ENCODE measurements at places on chromosomes 2 and 18.

DNA sequence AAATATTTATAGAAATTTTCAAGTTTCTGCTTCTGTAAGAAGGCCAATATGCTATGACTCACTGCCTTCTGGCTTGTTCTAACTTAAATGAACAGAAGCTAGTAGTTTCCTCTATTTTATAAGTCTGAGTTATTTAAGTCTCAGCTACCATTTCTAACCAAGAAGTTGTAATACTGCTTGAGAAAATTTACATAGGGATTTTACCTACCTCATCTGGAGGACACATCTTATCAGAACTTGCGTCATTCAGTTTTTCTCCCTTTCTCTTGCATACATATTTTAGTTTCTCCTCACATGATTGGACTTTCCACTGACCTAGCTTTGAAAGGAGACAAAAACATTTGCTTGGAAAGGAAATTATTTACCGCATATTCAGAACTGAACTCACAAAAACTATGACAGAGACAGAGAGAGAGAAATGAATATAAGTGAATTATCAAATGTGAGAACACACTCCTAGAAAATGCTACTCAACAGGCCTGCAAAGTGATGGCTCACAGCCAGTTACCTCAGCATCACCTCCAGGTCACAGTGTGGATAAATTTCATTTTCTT is 81.1 kb upstream of the CD302 start:
- no peak for DNase-seq

DNA sequence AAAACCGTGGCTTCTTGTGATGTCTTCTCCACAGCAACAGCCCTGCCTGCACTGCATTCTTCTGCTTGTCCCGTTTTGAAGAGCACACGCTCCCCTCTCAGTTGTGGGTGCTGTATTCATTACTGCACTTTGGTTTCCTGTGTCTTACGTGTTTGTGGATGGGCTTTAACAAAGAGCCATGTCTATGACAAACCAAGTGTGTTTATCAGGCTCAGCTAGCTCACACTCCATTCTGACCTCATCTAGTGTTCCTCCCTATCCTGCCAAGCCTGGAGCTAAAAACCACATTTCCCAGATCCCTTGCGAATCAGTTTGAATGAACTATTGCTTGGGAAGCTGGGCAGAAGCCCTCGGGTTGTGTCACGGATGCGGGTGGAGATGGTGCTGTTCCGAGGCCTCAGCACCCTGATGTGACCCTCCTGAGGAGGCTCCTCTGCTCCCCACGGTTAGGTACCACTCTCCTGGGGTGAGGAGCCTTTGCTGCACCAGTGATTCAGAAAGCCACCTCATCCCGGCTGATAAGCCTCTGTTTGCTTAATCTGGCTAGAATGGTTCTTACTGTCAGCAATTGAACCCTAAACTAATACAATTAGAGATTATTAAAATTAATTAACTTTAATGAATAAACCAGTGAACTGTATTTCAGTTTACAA is 116.5 kb downstream of the GALR1 start:
- DNase-seq, result no peak

DNA sequence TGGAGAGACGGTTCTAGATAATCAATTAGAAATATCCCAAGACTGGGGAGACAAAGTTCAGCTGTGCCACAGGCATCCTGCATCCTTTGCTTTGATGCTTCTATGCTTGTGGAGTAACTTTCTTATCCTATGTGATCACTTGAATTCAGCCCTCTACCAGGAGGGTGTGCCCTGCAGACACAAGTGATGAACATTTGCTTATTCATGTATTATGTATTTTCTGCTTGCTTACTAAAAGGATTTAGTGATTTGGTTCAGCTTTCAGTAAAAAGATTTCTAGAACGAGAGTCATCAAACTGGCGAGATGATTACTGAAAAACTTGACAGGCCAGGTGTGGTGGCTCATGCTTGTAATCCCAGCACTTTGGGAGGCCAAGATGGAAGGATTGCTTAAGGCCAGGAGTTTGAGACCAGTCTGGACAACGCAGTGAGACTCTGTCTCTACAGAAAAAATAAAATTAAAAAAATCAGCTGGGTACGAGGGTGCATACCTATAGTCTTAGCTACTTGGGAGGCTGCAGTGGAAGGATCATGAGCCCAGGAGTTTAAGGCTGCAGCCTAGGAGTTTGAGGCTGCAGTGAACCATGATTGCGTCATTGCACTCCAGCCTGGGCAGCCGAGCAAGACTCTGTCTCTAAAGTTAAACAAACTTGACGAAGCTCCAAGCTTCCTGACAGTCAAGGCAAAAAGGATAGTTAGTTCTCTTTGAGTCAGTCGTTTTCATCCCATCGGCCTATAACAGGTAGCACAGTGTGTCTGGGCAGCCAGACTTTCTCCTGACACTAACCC is 13.3 kb downstream of the HK2 start:
- DNase-seq, result no peak

DNA sequence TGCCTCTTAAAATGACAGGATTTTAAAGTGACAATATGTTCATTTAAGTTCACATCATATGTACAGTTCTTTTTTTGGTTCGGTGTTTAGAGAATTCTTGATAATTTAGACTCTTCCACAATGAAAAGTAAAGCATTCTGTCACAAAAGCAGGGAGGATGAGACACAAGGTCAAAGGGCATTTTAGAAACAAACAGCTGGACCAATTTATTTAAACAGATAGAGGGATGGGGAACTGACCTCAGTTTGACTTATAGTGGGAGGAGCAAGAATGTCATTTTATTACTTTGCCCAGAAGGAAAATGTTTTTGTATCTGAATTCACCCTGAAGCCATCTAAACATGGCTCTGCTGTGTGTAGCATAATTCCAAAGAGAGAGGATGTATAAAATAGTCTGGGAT is 128.5 kb downstream of the MEIS1 start:
- no peak for DNase-seq

DNA sequence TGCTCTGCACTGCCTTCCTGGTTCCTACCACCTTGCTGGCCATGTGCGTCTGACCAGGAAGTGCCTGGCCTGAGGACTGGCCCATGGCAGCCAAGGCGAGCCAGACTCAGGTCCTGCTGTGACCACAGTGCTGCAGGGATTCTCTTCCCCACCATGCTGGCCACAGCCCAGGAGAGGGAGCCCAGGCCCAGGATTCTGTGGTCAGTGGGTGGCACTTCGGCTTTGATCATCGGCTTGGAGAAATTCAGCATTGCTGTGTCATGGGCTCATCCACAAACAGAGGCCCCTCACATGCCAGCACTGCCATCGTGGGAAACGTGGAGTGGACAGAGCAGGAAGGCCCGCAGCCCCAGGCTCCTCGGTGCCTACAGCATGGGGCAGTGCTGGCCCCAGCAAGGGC is 211.6 kb downstream of the SEPTIN10 start:
- no peak for DNase-seq

DNA sequence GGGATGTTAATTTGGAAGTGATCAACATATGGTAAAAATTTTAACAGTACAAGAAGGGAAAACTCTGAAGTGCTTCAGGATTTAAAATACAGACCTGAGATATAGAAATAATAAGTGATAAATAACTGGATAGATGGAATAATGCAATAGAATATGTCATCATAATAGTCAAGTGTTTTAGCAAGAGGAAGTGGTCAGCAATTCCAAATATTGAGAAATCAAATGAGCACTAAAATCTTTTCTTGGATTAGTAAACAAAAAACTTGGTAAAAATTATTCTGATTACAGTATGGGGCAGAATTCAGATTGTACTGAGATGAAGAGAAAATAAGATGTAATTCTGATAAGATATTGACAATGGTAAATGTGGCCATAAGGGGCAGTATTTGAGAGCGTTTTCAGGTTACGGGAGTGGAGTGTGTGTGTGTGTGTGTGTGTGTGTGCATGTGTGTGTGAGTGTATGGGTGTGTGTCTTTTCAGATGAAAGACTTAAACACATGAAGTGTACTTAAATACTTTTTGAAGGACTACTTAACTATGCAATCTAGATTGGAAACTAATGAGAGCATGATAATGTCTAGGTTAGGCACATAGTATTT is 217.9 kb upstream of the ITGA4 start:
- no peak for DNase-seq

- DNase-seq, result no peak
Observed at GRCh38 chr2:64514008-64514407, 10.1 kb upstream of the AFTPH start.

GRCh38 chr2:110948027-110948674 is 172.6 kb upstream of the BCL2L11 start:
- no peak for DNase-seq

- DNase-seq, result no peak
Observed at GRCh38 chr2:139917690-139918384, 1137.6 kb upstream of the NXPH2 start.

GRCh38 chr2:240820607-240821428 is 799 bp upstream of the KIF1A start:
- DNase-seq, result no peak

Data from esophagus squamous epithelium (tissue), 5 donors.